ENCODE measurements at places on chromosomes 3 and 15.
A peak's percentile ranks its signal among the peaks of the same experiment; 100 is the strongest.

- no peak for DNase-seq
Measured at GRCh38 chr3:141227752-141228151, 3.9 kb upstream of the PXYLP1 start.

- DNase-seq = no peak
Measured at GRCh38 chr3:180246688-180247195, 210.0 kb upstream of the PEX5L start.

GRCh38 chr3:104323226-104323625, 1043.5 kb upstream of the ALCAM start:
- no peak for DNase-seq

DNA sequence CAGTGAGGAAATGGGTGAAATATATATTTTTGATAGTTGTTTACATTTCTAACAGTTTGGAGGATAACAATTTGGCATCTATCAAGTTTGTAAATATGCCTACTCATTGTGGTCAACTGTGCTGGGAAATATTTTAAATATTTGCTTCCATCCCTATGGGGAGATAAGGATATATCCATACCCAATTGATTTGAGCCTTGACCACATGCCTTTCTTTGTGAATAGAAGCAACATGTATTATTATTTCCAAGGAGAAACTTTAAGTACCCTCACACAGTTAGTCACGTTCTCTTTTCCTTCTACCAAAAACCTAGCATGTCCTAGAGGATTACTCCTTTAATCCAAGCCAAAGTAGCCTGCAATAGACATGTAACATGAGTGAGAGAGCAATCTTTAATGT, 245.4 kb upstream of the CBLB start:
- no peak for DNase-seq

DNA sequence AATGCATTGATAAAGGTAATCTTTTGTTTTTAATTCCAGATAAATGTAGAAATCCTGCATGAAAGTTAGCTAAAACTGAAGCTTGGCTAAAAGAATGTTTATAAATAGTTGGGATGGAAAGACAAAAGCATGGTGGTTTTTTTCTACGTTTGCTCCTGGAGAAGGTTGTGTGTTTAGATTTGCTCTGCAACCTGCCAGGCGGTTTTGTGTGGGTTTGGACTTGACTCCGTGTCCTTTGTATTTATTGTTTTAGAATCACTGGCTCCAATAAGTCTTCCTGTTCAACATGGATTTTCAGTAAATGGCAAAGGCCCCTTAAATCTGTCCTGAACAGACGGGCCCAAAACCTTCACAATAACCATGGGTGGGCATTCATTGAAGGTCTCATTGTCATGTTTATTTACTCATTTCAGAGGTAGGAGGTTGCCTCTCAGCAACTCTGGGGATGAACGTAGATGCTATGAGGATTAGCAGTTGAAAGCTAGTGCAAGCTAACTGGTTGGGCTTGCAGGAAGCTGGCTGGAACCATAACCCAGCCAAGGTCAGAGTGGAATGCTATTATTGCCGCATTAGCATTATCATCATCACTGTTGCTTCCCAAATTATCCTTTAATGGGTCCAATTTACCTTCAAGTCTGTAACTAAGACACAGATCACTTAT, 60.6 kb upstream of the ADAMTS9 start:
- no peak for DNase-seq

DNA sequence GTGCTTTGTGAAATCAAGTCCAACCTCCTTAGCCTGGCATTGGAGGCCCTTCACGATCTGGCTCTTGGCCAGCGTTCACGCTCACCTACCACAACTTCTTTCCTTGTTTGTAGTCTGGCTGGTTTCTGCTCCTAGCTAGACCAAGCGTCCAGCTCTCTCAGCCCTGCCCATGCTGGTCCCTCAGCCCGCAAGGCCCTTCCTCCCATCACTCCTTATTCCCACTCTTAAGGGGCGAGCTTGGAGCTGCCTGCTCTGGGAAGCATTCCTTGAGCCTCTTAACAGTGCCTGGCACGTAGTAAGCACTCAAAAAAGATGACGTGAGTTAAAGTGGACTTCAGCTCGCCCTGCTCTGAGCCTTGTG, 8.7 kb downstream of the SLC6A6 start:
- no peak for DNase-seq

DNA sequence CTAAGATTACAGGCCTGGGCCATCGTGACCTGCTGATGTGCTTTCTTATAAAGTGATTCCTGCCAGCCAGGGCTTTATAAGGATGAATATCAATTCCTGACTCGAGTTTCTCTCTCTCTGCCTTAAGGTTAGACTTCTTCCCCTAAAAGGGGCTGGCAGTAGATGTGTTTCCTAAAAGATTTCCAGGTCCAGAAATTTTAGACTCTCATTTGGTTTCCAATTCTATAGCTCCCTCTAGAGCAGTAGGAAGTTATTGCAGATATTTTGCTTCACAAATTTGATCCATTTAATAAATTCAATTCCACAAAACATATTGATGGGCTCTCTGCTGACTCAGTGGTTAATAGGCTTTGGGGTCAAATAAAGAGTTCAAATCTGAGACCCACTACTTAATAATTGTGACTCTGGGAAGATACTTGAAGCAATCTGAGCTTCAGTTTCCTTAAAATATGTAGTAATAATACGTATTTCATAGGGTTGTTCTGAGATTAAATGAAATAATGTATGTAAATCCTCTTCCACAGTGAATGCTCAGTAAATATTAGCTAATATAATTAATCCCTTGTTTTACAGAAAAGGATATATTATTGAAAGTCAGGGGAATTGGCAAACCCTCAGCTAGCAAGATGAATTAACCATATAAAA, 2.1 kb downstream of the TRIM69 start:
- DNase-seq = peak; percentile 22

GRCh38 chr3:69410301-69410700, 24.4 kb upstream of the FRMD4B start:
- DNase-seq = no peak

GRCh38 chr3:123256256-123256655, 54.5 kb downstream of the SEC22A start:
- no peak for DNase-seq

- DNase-seq = no peak
Measured at GRCh38 chr3:1350885-1351284, 258.1 kb downstream of the CNTN6 start.

Data from amniotic stem cell (primary cell).